ENCODE measurements at places on chromosomes 13 and 19.

- peak; percentile 11 for DNase-seq
Measured at GRCh38 chr19:32773126-32773525, 53.6 kb downstream of the TDRD12 start.

- no peak for DNase-seq
Measured at GRCh38 chr19:19750842-19751790, 18.2 kb upstream of the ZNF14 start.

- peak; percentile 79 for DNase-seq
Measured at GRCh38 chr19:11293433-11294389, 2.2 kb upstream of the TSPAN16 start.

GRCh38 chr19:33064458-33064791 is 263 bp downstream of the RHPN2 start:
- no peak for DNase-seq

DNA sequence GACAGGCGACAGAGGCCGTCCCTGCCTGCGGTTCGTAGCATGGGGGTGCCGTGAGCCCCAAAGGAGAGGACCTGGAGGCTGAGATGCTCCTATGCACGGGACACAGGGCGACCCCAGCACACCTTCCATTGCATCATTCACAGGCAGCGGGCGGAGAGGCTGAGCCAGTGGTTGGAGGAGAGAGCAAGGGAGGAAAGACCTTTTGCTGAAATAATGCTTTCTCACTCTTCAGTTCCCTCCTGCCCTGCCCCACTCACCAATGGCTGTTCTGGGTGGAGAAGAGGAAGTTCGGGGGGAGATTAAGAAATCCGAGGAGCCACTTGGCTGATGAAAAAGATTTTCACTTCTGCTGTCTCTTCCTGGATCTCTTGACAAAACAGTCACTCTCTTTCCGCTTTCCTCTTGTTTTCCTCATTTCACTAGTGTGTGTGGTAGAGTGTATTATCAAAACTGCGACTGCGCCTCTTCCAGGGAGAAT is at the start of gene NLRP12:
NLRP12 (minus strand) TSS at position 181 of the 478 bp plus-strand sequence; CDS start at position 41, 140 bp downstream.
- no peak for DNase-seq

DNA sequence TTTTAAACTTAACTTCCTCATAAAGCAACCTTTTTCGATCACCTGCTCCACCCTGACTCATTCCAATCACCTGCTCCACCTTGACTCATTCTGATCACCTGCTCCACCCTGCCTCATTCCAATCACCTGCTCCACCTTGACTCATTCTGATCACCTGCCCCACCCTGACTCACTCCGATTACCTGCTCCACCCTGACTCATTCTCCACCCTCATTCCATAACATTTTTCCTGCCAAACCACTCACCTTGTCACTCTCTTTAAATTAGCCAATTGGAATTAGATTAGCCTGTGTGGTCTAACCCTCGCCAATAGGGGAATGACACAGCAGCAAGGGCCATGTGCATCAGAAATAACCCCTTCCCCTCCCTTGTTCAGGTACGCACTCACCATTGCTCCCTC is 31.9 kb upstream of the ZNF83 start:
- no peak for DNase-seq

DNA sequence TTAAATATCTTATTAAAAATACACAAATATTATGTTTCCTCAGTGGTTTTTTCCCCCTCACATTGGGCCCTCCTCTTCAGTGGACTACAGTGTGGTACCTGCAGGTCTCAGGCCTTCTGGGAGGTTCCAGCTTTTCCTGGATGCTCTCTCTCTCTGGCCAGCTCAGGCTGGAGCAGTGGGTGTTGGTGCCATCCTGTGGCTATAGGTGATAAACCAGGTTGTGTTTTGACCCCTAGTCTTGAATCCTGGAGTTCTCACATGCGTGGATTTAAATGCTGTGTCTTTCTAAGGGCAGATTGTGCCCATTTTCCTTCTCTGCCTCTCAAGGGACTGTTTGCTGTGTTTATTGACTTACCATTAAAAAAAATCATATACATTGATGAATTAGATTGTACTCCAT is 41.2 kb upstream of the ZNF527 start:
- no peak for DNase-seq

GRCh38 chr19:10752237-10752912 is 34.5 kb downstream of the DNM2 start:
- DNase-seq, result no peak

GRCh38 chr19:12484011-12484370 is 625 bp downstream of the ZNF709 start:
- no peak for DNase-seq

- DNase-seq, result no peak
Measured at GRCh38 chr19:3781603-3782002, 4.6 kb downstream of the MATK start.

- DNase-seq, result no peak
Measured at GRCh38 chr13:51269039-51269438, 46.8 kb downstream of the FAM124A start.

DNA sequence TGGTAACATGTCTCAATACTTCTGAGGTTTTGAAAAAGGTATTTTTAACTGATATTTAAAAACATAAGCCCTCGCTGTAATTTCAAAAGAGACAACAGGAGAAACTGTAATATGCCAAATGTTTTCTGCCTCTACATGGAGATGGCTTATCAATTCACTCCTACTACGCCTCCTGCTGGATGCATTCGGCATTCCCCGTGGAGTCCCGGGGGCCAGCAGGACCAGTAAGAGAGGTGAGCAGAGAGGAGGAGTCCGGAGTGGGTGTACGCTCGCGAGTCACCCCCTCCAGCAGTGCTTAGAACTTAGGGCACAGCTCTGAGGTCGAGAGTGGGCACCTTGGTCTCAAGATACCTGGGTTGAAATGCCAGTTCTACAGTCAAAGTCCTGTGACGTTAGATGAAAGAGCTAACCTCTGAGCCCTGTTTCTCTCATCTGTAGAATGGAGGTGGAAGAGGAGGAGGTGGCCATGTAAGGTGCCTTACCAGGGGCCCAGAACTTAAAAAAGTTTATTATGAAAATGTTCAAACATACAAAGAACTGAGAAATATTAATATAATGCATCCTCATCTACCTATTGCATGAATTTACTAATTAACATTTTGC is 110.2 kb downstream of the STK24 start:
- no peak for DNase-seq

GRCh38 chr13:97464561-97464960 is 30.6 kb downstream of the RAP2A start:
- no peak for DNase-seq

GRCh38 chr13:33052506-33053280 is 36.5 kb downstream of the KL start:
- no peak for DNase-seq

DNA sequence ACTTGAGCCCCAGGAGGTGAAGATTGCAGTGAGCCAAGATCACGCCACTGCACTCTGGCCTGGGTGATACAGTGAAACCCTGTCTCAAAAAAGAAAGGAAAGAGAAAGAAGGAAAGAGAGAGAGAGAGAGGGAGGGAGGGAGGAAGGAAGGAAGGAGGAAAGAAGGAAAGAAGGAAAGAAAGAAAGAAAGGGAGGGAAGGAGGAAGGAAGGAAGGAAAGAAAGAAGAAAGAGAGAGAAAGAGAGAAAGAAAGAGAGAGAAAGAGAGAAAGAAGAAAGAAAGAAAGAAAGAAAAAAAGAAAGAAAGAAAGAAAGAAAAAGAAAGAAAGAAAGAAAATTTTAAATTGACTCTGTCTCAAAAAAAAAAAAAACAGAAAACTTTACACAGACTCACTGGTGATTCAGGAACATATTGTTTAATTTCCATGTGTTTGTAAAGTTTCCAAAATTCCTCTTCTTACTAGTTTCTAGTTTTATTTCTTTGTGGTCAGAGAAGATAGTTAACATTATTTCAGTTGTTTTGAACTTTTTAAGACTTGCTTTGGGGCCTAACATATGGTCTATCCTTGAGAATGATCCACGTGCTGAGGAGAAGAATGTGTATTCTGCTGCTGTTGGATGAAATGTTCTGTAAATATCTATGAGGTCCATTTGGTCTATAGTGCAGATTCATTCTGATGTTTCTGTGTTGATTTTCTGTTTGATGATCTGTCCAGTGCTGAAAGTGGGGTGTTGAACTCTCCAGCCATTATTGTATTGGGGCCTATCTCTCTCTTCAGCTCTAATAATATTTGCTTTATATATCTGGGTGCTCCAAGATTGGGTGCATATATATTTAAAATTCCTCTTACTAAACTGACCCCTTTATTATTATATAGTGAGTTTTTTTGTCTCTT is 204.4 kb upstream of the SERP2 start:
- DNase-seq, result no peak

DNA sequence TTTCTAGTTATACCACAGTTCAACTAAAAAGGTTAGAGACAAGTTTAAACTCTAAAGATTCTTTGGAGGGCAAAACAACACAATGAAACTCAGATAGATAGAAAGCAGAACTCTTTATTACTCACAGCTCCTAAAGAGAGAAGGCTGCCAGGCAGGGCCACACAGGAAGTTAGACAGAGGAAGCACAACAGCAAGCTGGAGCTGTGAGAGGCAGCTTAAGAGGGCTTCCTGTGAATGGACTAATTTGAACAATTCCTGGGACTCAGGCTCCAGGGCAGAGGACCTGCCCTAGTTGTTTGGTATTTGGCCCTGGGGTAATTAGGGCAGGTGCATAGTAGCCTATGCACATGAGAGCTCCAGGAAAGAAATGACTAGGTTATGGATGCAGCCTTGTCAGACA is 803.6 kb downstream of the DIAPH3 start:
- no peak for DNase-seq

- DNase-seq, result peak; percentile 19
Measured at GRCh38 chr13:43388282-43389034, 365.1 kb downstream of the DNAJC15 start.

DNA sequence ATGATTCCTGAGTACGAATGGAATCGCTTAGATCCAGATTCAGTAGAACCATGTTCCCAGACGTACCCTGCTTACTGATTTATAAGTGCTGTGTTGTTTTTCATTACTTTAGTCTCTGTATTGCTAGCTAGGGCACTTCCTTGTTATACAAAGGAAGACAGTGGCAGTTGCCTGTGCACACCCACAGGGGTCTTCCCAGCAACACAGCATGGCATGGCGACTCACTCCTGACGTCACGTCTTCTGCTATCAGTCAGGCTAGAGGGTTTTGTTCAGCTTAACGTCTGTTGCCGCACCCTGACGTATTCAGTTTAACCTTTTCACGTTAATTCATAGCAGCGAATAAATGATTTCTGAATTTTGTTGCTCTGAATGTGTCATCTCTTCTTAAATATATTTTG is 295.1 kb downstream of the MYO16 start:
- no peak for DNase-seq

- no peak for DNase-seq
Measured at GRCh38 chr19:34731019-34731829, 2.8 kb upstream of the ZNF181 start.

GRCh38 chr13:32447894-32448623 is 20.1 kb upstream of the N4BP2L1 start:
- DNase-seq, result no peak

- DNase-seq, result no peak
Measured at GRCh38 chr13:65293530-65294198, 1936.5 kb downstream of the PCDH9 start.

DNA sequence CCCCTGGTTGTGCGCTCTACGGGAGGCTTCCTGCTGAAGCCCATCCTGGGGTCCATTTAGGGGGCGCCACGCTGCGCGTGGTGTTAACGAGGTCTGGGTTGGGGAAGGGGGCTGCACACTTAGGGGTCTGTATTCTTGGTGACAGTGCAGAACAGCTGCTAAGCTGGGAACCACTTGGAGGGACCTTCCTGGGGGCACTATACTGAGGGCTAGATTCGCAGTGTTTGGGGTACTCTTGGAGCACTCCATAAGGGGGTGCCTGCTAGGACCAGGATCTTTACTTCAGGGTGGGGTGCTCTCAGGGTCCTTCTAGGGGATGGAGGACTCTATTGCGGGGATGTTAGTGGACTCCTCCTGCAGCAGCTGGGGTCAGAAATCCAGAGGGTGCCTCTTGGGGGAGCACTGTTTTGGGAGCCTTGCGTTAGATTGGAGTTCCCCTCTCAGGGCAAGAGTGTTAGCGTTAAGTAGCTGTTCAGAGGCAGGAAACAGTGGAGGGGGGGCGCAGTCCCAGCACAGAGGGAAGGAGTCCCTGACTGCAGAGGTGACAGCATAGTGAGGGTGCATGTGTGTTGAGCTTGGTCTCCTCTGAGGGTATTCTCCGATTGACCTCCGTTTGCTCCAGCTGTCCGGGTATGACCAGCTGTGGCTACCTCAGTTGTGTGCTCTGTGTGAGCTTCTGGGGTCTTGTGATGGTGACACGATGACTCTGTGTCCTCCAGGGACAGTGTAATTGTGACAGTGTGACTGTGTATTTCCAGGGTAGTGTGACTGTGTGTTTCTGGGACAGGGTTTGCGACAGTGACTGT is 1.1 kb downstream of the PDE4A start:
- no peak for DNase-seq

DNA sequence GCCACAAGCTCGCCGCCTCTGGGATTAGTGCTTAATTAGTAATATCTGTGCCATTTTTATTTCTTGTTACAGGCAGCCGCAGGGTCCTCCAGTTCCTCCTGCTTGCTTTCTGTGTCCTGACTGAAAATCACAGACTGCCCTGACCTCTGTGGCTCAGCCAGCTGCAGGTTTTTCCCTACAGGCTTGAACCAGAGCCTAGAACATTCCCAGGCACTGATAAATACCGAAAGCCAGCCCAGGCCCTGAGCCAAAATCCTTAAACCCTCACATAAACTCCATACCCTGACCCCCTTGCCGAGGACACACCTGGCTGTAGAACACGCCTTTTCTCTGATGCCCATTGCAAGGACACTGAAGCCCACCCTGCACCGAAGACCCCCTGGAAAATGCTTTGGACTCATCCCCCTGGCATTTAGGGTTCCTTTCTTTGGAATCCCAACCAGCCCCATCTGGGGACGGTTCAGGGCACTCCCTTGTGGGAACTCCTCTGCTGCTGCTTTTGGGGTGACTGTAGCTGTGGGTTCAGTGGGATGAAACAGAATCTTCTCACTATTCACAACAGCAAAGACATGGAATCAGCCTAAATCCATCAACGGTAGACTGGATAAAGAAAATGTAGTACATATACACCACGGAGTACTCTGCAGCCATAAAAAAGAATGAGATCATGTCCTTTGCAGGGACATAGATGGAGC is 15.5 kb downstream of the DPP9 start:
- DNase-seq, result no peak

DNA sequence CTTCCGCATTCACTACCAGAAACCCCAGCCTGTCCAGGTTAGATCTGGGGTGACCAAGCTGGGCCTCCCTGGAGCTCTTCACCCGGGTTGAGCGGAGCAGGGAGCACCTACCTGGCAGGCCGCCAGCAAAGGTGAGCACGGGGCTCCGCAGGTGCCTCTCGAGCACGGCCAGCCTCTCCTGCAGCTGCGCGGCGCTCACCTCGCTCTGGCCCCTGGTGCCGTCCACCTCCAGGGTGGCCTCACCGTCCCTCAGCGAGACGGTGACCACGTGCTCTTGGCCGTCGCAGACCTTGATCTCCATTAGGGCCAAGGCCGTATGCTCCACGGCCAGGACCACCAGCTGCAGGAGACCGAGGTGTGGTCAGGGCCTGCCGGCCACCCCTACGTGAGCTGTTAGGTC is 42.0 kb downstream of the GAS6 start:
- no peak for DNase-seq

GRCh38 chr13:32310134-32310706 is 4.9 kb downstream of the ZAR1L start:
- DNase-seq, result no peak

Measured in LNCaP clone FGC (cell line).